ENCODE measurements at places on chromosomes 11 and 22.
A peak's percentile ranks its signal among the peaks of the same experiment; 100 is the strongest.

- DNase-seq: no peak
Observed at GRCh38 chr11:129224538-129224937, 32.4 kb upstream of the ARHGAP32 start.

GRCh38 chr11:60005360-60005759, 11.6 kb upstream of the OOSP4B start:
- no peak for DNase-seq

DNA sequence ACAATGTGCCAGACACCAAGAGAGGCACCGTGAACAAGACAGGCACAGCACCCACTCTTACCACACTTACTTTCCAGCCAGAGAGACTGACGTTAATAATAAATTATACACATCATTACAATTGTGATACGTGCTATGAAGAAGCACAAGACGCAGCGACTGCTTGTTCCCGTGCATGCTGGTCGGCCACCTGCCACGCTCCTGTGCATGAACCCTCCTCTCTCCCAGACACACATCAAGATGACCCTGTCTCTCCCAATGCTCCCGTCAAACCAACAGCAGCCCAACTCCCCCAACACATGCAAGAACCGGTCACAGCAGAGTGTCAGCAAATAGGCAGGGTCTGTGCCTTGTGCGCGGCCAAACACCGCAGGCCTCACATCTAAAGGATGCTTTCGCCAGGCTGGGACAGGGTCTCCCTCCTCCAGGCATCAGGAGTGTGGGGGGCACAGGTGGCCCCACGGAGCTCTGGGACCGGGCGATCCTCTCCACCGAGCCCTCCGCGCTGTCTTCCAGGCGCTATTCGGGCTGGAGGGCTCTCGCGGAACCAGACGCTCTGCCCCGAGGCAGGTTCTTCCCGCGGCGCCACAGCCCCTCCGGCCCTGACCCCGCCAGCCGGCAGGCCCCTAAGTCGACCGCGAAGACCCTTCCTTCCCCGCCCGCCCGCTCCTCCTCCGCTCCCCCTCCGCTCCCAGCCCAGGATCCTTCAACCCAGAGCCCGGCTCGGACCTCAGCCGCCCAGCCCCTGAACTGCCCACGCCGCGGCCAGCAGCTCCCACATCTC, 533 bp downstream of the SERGEF start:
- no peak for DNase-seq

GRCh38 chr11:97703851-97704250, 1314.0 kb downstream of the JRKL start:
- DNase-seq: no peak

DNA sequence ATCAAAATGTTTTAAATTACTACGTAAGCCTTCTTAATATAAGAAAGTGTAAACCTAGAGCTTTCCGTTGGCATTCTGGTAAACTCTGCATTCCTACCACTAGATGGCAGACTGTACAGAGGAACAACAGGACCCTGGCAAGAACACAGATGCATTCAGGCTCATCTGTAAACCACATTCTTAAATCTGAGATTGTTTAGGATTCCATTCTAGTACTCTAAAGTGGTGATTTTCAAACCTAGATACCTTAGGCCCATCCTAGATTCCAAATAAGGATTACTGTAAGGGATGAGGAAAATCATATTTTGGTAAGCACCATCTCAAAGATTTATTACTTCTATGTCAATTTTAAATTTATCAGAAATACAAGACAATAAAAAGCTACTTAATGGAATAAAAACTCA, 26.9 kb downstream of the PICALM start:
- DNase-seq: peak; percentile 16

DNA sequence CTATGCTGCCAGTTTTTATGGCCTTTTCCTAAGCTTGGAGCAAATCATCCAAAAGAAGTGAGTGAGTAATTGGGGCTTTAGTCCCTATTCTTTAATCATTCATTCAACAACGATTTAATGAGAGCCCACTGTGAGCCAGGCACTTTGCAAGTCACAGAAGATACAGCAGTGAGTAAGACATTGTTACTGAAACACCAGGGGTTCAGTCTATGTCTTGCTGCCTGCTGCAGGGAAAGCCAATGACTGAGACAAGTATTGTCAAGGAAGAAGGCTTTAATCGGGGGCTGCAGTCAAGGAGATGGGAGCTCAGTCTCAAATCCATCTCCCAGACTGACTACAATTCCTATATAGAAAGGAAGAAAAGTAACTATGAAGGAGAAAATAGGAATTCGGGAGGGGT, 228.3 kb downstream of the FAM181B start:
- no peak for DNase-seq

DNA sequence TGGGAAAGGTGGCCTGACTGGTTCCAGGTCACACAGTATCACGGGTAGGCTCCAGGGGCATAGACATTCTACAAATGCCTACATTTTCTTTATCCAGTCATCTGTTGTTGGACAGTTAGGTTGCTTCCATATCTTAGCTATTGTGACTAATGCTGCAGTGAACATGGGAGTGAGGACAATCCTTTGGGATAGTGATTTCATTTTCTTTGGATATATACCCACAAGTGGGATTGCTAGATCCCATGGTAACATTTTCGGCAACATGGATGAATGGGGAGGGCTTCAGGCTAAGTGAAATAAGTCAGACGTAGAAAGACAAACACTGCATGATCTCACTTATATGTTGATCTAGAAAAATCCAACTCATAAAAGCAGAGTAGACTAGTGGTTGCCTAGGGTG, 744.3 kb downstream of the NTM start:
- no peak for DNase-seq

DNA sequence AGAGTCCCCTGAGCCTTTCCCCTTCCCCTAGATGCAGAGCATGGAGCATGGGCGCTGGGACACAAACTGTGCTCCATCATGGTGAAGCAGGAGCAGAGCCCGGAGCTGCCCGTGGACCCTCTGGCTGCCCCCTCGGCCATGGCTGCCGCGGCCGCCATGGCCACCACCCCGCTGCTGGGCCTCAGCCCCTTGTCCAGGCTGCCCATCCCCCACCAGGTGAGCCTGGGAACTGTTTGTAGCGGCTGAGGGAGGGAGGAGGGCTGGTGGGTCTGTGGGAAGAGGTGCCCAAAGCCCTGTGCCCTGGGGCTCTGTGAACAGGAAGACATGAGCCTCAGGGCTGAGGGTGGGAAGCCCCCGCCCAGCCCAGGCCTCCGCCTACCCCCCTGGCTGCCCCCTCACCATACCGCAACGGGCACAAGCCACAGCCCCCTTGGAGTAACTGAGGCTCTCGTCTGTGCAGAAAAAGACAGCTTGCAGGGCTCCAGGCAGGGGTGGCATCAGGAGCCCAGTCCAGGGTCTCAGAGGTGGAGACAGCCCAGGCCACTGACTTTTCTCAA, 30.4 kb downstream of the CREB3L1 start:
- no peak for DNase-seq

- no peak for DNase-seq
Observed at GRCh38 chr11:124880290-124880611, 15.0 kb downstream of the ROBO3 start.

- DNase-seq: no peak
Observed at GRCh38 chr11:8221046-8221723, 42.5 kb downstream of the LMO1 start.

DNA sequence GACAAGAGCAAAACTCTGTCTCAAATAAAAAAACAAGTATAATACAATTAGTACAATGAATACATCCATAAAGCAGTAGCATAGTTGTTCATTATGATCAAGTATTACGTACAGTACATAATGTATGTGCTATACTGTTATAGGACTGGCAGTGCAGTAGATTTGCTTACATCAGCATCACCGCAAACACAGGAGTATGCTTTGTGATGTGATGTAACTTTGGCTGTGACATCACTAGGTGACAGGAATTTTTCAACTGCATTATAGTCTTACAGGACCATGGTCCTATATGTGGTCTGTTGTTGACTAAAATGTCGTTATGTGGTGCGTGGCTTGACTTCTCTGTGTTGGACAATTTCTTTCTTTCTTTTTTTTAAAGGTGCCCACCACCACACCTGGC, 16.6 kb downstream of the TBC1D22A start:
- DNase-seq: no peak

GRCh38 chr11:95212609-95213008, 18.4 kb downstream of the SESN3 start:
- DNase-seq: no peak

Data from substantia nigra (tissue), 51 donors.